ENCODE measurements at places on chromosomes 7 and 10. TPM values are rescaled to one million over a fixed set of nuclear protein-coding genes. Genes with fewer than 3 reads are reported as not detected.

DNA sequence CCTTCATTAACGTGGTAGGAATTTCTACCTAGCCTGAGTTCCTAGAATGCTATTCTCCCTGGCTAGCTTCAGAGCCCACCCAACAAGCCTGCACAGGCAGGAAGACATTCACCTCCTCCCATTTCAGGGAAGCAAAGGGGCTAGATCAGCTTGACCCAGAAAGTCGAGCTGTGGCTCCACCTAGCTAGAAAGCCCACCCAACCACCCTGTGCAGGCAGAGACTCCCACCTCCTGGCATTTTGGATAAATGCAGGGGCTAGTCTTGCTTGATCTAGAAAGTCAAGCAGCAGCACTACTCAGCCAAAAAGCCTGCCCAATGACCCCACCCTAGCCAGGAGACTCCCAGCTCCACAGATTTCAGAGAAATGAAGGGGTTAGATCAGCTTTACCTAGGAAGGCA lies 479.5 kb downstream of the SDK1 start:
- DNase-seq = no peak

GRCh38 chr10:112446055-112446854 lies 459 bp downstream of the ZDHHC6 start:
- DNase-seq = peak; percentile 9

GRCh38 chr7:19110026-19110730 lies 7.3 kb downstream of the TWIST1 start:
- DNase-seq = no peak

- DNase-seq = no peak
These were observed 119.8 kb downstream of the FAM107B start for GRCh38 chr10:14654821-14655382.

DNA sequence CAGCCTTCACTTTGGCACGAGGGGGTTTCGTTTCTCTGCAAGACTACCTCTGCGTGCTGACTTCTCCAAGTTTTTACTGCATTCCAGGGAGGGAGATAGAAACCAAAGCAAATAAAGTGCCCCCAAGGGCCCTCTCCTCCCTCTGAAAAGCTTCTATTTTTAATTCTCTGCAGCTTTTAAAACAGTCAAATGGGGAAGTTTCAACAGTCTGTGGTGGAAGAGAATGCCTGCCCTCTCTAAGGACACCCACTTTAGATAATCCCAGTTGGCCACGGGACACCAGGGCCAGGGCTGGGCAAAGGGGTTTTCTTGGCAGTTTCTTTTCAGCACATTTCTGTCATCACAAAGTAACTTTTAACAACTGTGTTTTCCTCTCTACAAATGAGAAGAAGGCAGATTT lies 386.7 kb upstream of the NPVF start:
- no peak for DNase-seq

Gene SPDYE11
- 0.11 TPM for total RNA-seq

Gene SLC13A1
- total RNA-seq = not detected

GRCh38 chr10:118732245-118733165 lies 22.3 kb downstream of the CACUL1 start:
- DNase-seq = no peak

DNA sequence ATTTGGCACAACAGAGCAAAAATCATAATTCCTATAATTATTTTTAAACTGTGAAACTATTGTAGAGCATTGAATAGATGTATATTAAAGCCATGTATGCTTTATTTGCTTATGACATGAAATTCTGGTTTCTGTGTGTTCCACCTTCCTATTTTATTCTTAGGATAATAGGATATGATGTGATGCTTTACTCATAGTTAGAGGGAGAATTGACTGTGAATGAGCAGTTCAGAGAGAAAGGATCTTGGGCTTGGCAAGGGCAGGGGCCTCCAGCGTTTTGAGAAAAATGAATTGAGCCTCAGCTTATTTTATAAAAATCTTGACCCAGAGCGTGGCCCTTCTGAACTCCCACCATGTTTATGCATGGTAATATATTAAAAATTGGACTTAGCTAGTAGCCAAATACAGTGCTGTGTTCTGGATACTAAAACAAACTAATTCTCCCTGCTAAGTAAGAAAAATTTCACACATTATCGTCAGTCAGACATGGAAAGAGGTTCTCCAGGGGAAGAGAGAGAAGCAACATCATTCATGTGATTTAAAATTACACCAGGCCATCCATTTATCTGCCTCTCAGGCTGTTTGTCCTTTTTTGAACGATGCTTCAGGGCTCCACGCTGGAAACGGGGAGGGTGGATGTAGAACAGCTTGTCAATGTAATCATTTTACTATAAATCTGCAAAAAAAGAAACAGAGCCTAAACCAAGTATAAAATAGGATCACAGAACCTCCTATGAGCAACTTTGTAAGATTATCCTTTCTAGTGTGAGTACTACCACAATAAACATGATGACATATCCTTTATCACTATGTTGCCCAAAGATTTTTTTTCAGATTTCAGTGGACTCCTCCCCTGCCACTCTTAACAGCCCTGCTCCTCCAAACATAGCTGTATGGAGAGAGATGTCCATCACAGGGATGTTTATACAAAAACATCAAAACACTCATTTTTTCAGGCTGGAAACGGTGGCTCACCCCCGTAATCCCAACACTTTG lies 258.1 kb upstream of the C7orf33 start:
- no peak for DNase-seq

- DNase-seq = no peak
These were observed 74.4 kb upstream of the PDZD8 start for GRCh38 chr10:117449636-117450035.

DNA sequence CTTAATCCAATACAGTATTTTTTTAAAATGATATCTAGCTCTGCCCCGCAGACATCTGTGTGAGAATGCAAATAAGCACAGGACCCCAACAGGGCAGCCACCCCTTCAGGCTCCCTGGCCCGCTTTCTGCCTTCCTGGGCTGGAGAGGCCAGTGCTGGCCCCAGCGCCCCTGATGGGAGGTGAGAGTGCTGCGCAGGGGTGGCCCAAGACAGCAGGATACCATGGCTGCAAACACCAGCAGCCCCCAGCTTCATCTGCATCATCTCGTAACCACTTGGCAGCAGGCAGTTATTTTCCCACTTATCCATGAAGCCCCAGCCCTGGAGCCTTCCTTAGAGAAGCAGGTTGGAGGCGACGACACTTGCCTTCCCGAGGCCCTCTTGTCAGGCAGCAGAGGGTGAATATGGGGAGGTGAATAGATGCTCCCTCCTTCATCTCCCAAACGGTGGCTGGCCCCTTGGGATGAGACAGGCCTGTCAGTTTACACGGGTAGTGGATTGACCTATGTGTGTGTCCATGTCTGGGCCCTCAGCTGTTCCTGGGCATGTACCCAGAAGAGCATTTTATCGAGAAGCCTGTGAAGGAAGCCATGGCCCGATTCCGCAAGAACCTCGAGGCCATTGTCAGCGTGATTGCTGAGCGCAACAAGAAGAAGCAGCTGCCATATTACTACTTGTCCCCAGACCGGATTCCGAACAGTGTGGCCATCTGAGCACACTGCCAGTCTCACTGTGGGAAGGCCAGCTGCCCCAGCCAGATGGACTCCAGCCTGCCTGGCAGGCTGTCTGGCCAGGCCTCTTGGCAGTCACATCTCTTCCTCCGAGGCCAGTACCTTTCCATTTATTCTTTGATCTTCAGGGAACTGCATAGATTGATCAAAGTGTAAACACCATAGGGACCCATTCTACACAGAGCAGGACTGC lies 71.2 kb downstream of the ALOX5 start:
- no peak for DNase-seq

DNA sequence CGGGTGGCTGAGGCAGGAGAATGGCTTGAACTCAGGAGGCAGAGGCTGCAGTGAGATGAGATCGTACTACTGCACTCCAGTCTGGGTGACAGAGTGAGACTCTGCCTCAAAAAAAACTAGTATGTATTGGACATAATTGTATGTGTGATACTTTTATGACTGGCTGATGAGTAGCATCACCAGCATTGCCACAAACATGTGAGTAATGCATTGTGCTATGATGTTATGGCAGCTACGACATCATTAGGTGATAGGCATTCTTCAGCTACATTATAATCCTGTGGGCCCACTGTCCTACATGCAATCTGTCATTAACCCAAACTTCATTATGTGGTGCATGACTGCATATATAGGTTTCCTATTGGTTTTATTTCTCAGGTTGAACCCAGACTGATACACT lies 352.4 kb downstream of the GALNT17 start:
- no peak for DNase-seq

Gene TYSND1
- 14.9 TPM for total RNA-seq

Gene CTNNA3
- 39.8 TPM for total RNA-seq

DNA sequence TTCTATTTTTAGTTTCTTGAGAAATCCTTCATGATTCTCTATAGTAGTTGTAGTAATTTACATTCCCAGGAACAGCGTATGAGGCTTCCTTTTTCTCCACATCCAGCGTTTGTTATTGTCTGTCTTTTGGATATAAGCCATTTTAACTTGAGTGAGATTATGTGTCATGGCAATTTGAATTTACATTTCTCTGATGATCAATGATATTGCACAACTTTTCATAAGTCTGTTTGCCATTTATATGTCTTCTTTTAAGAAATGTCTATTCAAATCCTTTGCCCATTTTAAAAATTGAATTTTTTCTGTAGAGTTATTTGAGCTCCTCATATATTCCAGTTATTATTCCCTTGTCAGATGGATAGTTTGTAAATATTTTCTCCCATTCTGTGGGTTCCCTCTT lies 285.1 kb downstream of the REEP3 start:
- no peak for DNase-seq

- DNase-seq = peak; percentile 2
These were observed 23.4 kb downstream of the TAS2R16 start for GRCh38 chr7:122972056-122972455.

GRCh38 chr10:11553773-11554381 lies 57.6 kb downstream of the USP6NL start:
- no peak for DNase-seq

DNA sequence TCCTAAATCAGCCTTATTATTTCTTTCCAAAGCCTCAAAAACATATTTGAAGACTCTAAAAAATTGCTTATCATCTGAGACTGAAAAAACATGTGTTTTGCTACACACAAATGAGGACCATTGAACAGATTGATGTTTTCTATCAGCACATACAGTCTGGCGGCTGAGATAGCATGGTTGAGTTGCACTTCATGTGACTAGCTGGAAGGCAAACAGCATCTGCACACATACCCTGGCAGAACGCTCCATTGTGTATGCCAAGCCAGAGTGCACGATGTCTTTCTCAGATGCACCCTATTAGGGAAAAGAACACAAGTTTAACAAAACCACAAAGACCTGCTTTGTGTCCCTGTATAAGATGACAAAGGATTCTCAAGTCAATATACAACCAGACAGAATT lies 33.0 kb downstream of the FAM25A start:
- DNase-seq = peak; percentile 96

Gene CPN1
- not detected for total RNA-seq

GRCh38 chr7:122913608-122914007 lies 27.3 kb upstream of the CADPS2 start:
- DNase-seq = no peak

Gene MBL2
- 0.06 TPM for total RNA-seq

Gene MYO3A
- total RNA-seq = 5.7 TPM

Gene TUBB8
- total RNA-seq = 0.15 TPM

DNA sequence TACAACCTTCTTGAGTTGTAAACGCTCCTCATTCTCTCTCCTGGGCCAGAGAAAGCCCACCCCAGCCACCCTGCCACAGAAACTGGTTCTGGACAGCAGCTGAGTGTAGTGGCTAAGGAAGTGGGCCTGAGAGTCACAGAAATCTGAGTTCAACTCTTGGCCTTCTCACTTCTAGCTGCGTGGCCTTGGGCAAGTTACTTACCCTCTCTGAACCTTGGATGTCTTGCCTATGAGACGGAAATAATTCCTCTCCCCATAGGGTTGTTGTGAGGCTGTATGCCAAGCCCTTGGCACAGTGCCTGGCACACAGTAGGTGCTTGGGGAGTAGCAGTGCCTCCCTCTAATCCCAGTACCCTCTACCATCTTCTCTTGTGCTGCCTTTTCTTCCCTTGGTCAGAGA lies 51.5 kb downstream of the ADAMTS14 start:
- DNase-seq = no peak

Gene PLAC9
- total RNA-seq = 53.1 TPM

All from lung (tissue), 17 donors.